ENCODE measurements at places on chromosomes 5 and 9.

- no peak for DNase-seq
Observed at GRCh38 chr5:160792281-160792680, 59.7 kb downstream of the ATP10B start.

- DNase-seq, result no peak
Observed at GRCh38 chr5:178590141-178590923, at the start of gene COL23A1. TSS of gene COL23A1 (minus strand) at chr5:178590393.

DNA sequence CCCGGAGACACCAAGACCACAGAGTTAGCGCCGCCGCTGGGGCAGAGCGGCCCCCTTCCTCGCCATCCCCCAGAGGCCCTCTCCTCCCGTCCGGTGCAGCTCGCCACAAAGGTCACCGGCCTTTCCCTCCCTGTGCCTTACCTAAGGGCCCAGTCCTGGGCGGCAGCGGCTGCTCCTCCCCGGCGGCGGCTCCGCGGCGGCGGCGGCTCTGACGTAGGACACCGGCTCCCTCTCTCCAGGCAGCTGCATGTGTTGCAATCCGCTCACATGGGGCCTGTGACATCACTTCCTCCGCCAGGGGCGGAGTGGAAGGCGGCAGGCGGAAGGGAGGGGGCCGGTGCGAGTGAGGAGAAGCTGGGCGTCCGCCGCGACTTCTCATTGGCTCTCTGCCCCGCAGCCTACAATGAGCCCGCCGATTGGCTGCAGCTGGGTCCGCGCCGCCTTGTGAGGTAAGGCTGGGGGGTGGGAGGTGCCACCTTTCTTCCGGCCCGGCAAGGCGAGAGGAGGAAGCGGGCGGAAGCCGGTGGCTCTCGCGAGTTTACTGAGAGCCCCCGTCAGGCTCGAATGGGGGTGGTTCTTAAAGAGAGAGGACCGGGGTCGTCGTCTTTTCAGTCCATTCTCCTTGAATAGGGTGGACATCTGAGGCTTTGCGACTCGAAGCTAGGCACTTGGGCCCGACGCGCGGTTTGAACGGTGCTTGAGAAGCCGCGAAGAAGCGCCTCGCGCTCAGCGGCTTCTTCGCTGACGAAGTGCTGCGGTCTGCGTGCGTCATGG, at the start of gene ETF1:
Gene ETF1 (minus strand): TSS at position 281 of the 774 bp plus-strand sequence. CDS start 318 bp downstream, outside the sequence.
- DNase-seq, result peak; percentile 100

GRCh38 chr5:64980176-64980575, 211.4 kb downstream of the CWC27 start:
- no peak for DNase-seq

GRCh38 chr5:172600571-172600970, 40.5 kb upstream of the NEURL1B start:
- no peak for DNase-seq

GRCh38 chr5:77893225-77893860, 117.2 kb upstream of the TBCA start:
- DNase-seq, result no peak

- peak; percentile 55 for DNase-seq
Observed at GRCh38 chr5:160506006-160507004, 84.7 kb downstream of the PTTG1 start.

DNA sequence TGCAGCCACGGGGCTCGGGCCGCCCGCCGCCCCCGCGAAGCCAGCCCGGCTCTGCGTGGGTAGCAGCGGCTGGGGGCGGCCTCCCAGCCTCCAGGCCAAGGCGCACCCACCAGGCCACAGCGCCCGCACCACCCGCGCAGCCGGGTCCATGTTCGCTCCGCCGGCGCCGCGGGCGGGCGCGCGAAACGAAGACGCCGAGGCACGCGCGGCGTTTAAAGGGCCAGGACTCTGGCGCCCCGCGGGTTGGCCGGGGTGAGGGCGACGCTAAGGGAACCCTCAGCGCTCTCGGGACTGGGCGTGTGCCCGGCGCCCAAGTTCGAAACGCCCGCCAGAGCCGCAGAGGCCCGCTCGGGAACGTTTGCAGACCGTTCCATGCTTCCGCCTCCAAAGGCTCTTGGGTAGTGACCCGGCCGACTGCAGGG, at the start of gene PTGES2:
Gene PTGES2 (minus strand): TSS at position 162 of the 422 bp plus-strand sequence. CDS start 12 bp downstream, at position 150.
- peak; percentile 69 for DNase-seq

DNA sequence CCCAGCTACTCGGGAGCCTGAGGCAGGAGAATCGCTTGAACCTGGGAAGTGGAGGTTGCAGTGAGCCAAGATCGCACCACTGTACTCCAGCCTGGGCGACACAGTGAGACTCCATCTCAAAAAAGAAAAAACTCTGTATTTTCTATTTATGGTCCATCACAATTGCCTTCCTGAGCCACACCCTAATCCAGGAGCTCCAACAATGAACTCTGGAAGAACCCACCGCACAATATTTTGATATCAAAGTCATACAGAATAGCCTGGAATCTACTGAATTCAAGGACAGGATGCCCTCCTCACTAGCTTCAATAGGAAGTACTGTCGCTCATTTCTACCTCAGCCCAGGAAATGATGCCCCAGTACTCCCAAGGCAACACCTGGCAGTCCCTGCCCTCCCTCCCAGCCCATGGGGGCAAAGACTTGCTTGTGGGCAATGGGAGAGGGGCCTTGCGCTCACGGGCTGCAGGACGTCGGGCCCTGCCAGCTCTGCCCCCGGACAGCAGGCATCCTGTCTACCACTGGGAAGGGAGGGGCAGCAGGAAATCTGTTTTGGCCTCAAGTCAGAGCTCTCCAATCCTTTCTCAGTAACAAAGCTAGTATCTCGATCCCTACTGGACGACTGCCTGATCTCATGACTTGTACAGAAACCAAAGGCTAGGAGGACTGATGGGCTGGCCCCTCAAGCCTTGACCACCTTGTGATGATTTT, 19.7 kb downstream of the UBAC1 start:
- no peak for DNase-seq

DNA sequence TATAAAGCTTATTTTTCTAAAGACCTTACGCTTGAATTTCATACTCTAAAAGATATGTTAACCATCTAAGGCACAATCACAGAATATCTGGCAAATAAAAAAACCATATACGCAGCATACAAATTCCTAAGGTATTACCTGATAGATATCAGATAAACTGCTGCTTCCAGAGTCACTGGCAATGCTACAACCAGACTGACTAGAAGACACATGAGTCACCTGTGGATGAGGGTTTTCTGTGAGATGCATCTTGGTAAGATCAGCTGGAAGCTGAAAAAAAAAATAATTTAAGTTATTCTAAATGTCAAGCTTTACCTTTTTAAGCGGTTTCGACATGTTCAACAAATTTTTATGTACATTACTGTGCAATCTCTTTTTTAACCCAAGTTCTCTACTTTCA, 113.8 kb downstream of the RAPGEF6 start:
- DNase-seq, result no peak

GRCh38 chr5:50751064-50751657, 84.7 kb downstream of the PARP8 start:
- no peak for DNase-seq
